ENCODE measurements at places on chromosomes 4 and X.
A peak's percentile ranks its signal among the peaks of the same experiment; 100 is the strongest.

GRCh38 chr4:109816082-109816442 is 500 bp downstream of the GAR1 start:
- peak; percentile 51 for DNase-seq

DNA sequence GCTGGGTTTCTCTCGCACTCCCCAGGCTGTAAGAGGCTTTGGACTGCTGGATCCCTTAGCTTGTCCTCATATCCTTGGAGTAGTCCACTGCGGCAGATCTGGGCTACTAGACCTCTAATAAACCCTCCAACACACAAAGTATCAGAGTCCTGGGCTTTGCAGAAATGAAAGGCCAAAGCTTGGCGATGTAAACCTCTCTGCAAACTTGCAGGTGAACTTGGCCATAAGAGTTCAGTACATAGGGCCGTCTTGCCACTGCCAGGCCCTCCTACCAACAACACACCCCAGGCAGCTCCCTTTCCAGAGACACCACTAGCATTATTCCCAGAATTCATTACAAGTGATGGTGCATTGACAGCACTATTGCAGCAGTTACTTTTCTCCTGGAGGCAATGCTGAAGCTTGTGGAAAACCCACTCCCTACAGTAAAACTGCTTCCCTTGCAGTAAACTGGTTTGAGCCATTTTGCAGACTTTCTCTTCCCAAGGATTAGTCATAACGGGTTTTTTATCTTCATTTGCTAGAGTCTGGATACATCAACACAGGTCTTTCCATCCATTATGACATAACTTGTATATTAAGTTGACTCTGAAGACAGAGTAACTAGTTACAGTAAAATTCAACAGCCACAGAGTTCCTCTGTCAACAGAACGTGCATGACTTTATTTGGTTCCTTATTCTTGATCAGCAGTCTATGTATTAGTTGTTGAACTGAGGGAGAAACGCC is 2.4 kb downstream of the ANKRD50 start:
- peak; percentile 28 for DNase-seq

DNA sequence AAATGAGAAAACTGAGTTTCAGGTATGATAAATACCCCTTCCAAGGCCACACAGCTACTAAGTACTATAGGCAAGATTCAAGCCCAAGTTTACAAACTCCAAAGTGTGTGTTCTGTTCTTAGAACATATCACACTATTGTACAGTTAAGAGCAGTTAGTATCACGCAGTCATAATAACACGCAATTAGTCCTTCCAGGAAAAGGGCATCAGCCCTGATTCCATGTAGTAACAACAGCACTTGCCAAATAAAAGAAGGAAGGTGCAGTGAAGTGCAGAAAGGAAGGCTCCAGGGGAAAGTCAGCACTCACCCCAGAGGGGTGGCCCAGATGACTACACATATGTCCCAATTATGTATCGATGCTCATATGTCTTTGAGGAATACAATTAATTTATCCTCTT is 4.4 kb downstream of the TASL start:
- DNase-seq: no peak

- no peak for DNase-seq
These were observed 21.8 kb upstream of the CXCL6 start for GRCh38 chr4:73814679-73815078.

- DNase-seq: no peak
These were observed 133.0 kb downstream of the KLHL8 start for GRCh38 chr4:87087420-87087819.

DNA sequence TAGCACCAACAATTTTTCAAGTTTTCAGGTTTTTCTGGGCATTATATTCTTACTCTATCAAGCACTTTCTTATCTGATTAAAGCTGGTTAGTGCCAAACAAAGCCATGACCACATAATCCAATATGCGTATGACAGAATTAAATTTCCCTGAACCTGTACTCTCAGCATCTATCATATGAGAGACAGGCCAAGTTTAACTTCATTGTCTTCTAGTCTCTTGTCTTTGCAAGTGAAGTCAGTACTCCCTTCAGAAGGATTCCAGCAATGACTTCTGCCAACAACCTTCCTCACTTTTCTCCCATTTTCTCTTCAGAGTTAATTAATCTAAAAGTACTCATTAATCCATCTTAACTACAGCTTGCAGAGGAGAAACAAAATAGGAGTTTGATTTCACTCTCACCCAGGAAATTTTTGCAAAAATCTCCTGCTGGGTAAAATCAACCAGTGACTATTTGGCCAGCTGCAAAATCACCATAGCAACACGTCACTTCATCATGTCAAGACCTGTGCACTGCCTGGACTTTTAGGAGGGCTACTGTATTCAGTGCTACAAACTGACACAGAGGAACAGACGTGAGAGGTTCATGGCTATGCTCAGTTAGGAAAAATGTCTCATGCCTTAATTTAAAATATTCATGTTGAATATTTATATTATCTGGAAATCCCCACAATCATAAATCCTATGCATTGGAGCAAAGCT is 208.4 kb downstream of the ANTXR2 start:
- peak; percentile 3 for DNase-seq

DNA sequence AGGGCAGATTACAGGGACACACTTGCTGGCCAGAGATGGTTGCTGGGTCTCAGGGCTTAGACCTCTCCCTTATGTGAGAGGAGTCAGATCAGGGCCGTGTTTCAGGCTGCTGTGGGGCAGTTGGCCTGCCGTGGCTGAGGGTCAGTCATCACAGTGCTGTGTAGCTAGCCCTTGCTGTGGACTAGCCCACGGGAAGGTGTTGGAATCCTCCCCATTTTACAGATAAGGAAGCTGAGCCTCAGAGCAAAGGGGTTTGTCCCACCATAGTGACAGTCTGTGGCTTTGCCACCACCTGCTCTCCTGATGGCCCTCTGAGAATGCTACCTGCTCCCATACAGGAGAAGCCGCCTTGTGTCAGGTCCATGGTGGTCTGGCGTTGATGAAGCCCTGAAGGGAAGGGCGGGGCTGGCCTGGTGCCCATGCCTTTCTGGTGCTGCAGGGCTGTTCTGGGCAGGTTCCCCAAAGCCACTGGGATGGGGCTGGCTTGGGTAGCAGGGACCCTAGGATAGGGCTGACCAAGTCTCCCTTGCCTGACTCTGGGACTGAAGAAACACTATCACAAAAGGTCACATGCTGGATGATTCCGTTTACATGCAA is 2.4 kb upstream of the FAM53A start:
- no peak for DNase-seq

- DNase-seq: no peak
These were observed 495.9 kb upstream of the FAM241A start for GRCh38 chr4:111649308-111649707.

DNA sequence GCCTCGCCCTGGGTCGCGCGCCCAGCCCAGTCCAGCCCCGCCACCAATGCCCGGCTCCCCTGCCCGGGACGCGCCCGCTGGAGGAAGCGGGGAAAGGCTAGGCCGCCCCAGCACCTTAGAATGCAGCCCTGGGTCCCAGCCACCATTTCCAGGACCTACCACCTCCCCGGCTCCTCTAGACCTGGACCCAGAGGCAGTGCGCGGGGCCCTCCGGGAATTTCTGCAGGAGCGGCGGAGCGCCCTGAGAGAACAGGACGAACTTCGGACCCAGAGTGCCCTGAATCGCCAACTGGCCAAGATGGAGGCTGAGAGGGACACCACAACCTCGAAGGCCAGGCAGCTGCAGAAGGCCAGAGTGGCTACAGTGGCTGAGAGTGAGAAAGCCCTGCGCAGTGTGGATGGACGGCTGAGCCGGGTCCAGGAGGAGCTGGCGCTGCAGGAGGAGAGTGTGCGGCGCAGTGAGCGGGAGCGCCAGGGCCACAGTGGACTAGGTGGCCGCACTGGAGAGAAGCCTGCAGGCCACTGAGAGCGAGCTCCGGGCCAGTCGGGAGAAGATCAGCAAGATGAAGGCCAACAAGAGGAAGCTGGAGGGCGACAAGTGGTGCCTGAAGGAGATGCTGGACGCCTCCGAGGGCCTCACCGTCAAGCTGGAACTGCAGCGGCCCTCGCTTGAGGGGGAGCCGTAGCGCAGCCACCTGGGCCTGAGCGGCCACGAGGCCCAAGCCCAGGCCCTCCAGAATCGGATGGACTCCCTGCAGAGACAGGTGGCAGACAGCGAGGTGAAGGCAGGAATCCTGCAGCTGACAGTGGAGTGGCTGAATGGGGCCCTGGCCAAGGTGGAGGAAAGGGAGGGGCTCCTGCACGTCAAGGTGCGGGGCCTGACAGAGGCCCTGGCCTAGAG is 15.5 kb downstream of the SMIM10L2A start:
- DNase-seq: no peak

GRCh38 chr4:72312032-72312650 is 256.9 kb downstream of the ADAMTS3 start:
- peak; percentile 5 for DNase-seq
